Lower lobe of right lung (tissue), 2 donors: ENCODE measurements at places on chromosomes 5 and 9. TPM values are rescaled to one million over a fixed set of nuclear protein-coding genes. Genes with fewer than 3 reads are reported as not detected.

The GPR151 gene
- not detected for total RNA-seq

The UBE2D2 gene
- 97.0 TPM for total RNA-seq

The SPATA31A1 gene
- not detected for total RNA-seq

The STK32A gene
- 2.9 TPM for total RNA-seq

The SECISBP2 gene
- total RNA-seq = 55.6 TPM

The PDE6A gene
- not detected for total RNA-seq

The TMEM141 gene
- 57.2 TPM for total RNA-seq

The FBP1 gene
- 527 TPM for total RNA-seq

The SMIM23 gene
- not detected for total RNA-seq

The ZNF366 gene
- 13.6 TPM for total RNA-seq

The ELOVL7 gene
- total RNA-seq = 5.8 TPM

The PCDHA8 gene
- total RNA-seq = 0.38 TPM

The BRD3OS gene
- total RNA-seq = 15.6 TPM
